ENCODE measurements at places on chromosomes 11 and 22.

GRCh38 chr11:80831374-80831773, 1390.5 kb upstream of the TENM4 start:
- no peak for DNase-seq

DNA sequence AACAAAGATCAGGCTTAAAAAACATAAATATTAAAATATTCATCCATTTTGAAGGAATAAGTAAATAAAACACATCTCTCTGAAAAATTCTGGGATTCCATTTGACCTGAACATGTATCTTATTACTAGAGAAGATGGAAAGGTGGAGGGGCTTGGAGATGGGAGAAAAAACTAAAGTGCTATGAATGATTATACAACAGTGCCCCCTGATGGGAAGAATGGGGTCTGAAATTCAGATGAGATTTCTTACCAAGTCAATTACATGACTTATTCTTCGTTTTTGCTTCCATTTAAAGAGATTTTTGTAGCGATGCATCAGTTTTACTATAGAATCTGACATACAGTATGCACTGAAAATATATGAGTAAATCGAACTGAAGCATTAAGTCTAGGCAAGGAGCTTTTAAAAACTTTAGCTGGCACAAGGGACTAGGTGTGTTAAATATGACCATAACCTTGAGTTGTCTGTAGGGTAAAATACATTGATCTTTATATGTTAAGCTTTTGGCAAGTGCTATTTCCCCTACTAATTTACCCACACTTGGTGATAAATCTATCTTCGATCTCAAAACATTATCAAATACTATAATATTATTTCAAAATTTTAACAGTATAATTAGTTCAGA, 718.8 kb downstream of the CNTN5 start:
- no peak for DNase-seq

DNA sequence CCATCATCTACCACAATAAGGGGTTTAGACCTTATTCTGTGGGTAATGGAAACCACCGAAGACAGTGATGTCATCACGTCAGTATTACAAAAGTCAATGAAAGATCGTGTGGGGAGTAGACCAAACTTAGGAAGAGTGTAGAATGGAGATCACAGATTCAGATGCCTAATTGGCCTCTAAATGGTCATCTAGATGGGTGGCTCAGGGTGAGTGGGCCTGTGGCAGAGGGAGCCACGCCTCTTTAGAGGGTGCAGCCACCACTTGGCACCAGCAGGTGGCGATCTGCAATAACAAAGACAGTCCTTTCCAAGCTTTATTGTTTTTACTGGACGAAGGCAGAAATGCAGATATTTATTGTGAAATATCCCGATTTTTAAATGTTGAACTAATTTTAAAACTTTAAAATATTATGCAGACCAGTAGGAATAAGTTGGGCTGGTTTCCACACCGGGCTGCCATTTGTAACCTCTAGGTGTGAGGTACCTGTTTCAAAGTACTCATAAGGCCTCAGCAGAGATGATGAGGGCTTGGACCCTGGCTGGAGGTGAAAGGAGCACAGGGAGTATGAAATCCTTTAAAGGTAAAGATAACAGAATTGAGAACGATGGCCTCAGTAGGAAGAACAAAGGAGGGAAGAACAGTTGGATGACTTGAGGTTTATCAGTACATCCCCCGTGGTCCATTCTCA, 222.0 kb downstream of the DBX1 start:
- peak; percentile 18 for DNase-seq

DNA sequence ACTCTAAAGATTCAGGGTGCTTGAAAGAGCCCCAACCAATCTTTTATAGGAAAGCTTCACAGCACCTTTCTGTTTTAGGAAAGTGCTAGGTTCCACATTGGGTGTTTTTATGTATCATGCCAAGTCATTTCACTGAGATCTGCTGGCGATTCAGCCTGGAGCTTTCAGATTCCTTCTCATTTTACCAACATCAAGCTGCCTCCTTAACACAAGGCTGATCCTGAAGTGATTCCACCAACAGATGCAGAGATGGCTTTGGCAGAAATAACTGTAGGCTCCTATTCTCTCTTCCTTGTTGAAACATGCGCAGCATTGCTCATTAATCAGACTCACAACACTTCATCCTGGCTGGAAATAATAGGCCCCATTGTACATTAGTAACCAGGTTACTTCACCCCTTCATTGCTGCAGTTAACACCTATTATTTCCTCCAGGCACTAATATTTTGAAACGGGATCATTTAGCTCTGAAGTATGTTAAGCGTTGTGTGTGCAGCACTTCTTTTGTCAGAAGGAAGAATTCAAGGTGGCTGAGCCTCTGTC, 89.0 kb downstream of the OPCML start:
- no peak for DNase-seq

DNA sequence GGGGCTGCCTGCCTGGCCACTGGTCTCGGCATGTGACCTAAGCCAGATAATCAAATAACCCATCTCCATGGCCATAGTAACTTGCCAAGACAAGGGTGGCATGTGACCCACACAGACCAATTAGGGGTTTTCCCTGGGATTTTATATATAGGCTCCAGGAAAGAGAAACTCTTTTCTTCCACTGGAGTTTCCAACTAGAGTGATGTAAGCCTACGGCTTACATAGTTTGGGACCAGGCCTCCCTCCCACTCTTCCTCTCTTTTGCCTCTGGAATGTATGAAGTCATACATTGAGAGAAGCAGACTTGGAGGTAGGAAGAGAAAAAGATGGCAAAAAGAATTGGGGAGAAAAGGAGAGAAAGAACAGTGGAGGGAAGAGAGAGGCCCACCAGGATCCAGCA, 84.6 kb upstream of the LDLRAD3 start:
- no peak for DNase-seq

DNA sequence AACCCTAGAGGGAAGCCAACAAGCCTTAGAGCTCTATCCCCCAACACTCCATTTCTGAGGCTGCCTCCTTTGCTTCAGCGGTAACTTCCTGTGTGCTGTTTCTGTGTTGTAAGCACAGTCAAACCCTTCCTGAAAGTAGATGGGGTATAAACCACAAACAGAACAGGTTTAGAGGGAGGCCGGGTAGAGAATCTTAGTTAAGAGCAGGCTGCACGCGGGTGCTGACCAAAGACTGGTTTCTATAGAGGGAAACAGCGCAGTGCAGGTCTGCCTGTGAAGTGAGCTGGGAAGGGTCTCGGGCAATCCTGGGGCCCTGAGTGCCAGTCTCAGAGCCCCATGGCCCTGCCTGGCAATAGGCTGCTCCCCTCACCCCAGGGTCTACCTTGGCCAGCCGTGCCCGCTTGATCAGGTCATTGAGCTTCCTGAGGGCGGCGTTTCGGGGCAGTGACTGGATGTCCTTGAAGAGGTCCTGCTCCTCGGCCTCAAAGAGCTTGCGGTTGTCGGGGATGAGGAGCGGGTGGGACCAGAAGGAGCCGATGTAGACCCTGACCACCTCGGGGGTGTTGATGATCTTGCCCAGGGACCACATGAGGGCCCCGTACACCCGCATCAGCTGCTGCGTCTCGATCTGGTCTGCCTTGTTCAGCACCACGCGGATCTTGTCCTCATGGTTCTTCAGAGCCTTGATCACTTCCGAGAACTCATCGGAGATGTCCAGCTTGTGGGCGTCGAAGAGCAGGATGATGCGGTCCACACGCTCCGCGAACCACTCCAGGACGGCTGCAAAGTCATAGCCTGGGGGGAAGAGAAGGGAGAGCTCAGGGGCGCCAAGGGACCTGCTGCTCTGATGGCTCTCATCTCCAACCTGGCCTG, 15.3 kb upstream of the CDC42BPG start:
- DNase-seq = no peak

GRCh38 chr11:62577046-62577714, 3.5 kb upstream of the EEF1G start:
- DNase-seq = no peak

GRCh38 chr22:47355776-47356510, 593.5 kb downstream of the TBC1D22A start:
- no peak for DNase-seq

DNA sequence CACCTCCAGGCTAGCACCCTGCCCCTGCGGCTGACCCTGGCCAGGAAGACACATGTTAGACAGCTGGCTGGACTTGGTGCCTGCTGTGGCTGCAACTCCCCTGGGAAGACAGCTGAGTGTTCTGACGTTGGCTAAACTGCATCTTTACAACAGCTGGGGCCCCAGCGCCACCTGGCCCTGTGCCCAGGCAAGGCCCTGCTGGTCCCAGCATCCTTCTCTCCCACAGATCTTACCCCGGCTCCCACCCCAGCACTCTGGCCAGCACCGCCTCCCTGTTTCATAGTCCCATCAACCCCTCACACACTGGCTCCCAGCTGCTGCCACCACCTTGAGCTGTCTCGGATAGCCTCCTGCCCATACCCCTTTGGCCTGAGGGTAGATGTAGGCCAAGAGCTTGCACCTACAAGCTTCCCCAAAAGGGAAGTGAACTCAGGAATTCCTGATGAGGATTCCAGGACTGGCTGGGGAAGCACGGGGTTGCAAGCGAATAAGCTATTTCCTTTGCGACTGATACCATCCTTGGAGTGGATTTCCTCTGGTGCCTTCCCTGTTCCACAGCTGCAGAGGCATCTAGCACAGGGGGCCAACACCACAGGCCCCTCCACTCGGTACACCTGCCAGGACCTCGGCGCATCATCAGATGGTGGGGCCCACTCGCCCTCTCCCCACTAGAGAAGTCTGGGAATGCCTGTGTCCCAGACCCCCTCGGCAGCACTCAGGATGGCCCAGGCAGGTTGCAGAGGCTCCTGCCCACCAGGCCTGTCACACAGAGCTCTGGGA, 28.5 kb downstream of the RSPH14 start:
- no peak for DNase-seq

DNA sequence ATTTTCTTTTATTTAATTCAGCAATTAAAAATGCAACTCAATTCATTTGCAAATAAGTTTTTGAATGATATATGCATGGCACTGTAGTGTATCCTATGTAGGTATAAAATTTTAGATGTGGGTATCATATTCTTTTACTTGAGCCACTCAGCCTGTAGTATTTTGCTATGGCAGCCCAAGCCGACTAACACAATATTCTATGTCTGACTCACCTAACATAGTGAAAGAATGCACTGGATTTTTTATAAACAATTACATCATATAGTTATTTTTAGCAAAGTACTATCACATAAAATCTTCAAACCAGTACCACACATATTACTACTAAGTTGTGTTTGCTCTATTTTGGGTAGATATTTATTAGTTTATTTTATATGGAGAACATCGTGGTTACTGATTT, 21.9 kb upstream of the GRIA4 start:
- no peak for DNase-seq

GRCh38 chr11:63670433-63671321, 499 bp downstream of the ATL3 start:
- peak; percentile 70 for DNase-seq

GRCh38 chr22:49548356-49549202, 279.1 kb downstream of the BRD1 start:
- no peak for DNase-seq

GRCh38 chr11:35787013-35787504, 124.5 kb downstream of the TRIM44 start:
- no peak for DNase-seq

DNA sequence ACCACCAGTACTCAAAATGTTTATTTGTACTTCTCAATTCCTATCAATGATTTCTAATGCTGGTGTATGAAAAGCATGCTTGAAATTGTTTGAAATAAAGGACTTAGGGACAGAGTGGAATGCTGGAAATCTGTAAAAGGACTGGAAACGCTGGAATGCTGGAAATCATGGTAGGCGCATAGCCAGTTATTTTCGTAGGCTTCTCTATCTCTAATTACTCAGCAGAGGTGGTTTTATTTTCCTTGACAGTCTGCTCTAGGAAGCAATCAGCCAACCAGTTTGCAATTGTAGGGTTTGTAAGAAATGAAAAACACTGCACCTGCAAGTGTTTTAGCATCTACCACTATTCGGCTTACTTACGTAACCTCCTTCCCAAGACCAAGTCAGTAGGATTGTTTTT, 788 bp downstream of the LIN7C start:
- DNase-seq = no peak

- DNase-seq = no peak
These were observed 58.9 kb upstream of the ARHGAP32 start for GRCh38 chr11:129251067-129251466.

DNA sequence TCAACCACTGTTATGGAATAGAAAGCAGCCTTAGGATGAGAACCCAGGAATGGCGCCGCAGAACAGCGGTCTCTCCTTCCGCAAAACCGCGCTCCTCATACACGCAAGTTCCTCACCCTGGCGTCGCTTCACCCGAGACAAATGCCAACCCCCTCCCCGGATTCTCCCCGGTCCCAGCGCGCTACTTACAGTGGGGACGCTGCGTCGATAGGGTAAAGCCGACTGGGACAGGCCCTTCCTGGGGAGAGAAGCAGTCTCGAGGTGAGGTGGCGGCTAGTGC, 287 bp downstream of the RPS13 start:
- DNase-seq = no peak

DNA sequence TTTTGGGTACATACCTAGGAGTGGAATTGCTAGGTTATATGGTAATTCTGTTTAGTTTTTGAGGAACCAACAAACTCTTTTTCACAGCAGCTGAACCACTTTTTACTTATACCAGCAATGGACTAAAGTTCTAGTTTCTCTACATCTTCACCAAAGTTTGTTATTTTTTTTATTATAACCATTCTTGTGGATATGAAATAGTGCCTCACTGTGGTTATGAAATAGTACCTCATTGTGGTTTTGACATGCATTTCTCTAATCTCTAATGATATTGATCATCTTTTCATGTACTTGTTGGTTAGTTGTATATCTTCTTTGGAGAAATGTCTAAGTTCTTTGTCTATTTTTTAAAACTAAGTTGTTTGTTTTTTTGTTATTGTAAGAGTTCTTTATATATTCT, 27.2 kb downstream of the STIM1 start:
- DNase-seq = no peak

DNA sequence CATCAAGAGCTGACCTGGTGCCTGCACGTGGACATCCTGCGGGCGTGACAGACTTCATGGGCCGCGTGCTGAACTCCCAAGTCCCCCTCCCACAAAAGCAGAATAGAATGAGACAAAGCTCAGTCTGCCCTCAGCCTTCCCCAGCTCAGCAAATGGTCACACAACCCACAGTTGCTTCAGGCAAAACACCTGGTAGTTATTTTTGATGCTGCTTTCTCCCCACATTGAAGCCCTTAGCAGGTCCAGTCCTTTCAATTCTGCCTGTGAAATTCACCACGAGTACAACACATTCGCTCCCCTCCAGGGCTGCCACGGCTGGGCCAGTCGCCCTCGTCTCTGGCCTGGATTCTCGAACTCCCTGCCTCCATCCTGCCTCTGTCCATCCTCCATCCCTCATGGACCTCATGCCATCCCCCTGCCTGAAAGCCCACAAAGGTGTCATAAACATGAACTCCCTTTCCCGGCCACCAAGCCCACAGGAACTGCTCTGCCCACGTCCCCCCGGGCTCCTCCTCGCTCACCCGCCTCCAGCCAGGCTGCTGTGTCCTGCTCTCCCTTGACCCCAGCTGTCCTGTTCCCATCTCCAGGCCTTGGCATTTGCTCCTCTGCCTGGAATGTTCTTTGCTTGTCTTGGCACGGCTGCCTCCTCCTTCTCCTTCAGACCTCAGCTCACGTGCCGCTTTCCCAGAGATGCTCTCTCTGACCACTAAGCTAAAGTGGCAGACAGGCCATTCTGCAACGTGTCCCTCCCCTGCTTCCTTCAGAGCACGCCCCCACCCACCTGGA, 42.1 kb downstream of the SCUBE1 start:
- no peak for DNase-seq
